ENCODE measurements at places on chromosomes 2 and 18.

DNA sequence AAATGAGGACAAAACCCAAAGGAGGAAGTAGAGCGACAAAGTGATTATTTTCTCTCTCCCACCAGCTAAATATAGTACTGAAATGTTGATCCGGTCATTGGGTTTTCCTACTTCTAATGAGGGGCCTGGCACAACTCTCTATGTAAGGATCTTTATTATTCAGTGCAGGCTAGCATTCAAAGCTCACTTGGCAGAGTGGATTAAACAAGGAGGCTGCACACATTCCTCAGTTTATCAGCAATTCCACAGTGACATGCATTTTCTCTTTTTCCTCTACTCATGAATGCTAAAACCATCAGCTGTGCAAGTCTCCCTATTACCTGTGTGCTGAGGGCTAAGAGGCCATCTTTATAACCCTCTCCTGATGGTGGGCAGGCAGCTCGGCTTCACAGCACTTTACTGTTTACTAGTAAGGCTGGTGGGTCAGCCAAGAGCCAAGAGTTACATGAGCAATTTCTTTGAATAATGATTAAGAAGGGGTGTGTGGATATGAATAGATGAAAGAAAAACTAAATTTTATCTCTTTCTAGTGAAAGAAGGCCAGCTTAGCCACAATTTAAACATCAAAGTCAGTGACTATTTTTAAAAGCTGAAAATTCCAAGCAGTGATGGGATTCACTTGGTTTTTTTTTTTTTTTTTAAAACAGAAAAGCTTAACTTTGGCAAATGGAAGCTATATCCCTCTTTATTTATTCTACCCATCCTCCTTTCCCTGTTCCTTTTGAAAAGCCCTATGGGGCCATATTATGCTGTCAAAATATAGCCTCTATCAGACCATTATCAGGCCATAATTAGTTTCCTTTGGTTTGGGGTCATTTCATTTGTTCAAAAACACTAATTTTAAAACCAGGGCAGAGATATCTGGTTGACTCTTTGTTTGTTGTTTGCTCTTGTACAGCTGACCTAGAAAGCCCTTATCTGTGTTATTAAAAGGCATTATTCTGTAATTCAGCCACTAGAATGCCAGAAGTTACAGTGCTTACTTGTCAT is 111.0 kb downstream of the RBM43 start:
- DNase-seq = no peak

- DNase-seq = no peak
These were observed 31.8 kb downstream of the MEMO1 start for GRCh38 chr2:31979018-31979417.

GRCh38 chr2:135773319-135773718 is 31.7 kb downstream of the UBXN4 start:
- no peak for DNase-seq

- no peak for DNase-seq
These were observed 29.5 kb upstream of the SMAD7 start for GRCh38 chr18:48979944-48980890.

DNA sequence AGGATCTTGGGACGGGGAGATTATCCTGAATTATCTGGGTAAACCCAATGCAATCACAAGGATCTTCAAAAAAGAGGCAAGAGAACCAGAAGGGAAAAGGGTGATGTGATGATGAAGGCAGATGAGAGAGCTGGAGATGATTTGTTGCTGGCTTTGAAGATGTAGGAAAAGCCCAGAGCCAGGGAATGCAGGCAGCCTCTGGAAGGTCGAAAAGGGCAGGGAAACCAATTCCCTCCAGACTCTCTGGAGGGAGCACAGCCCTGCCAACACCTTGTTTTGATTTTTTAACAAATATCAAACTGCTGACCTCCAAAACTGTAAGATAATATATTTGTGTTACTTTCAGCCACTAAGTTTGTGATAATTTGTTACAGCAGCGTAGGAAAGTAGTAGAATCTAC is 48.9 kb upstream of the IL1R2 start:
- DNase-seq = no peak

DNA sequence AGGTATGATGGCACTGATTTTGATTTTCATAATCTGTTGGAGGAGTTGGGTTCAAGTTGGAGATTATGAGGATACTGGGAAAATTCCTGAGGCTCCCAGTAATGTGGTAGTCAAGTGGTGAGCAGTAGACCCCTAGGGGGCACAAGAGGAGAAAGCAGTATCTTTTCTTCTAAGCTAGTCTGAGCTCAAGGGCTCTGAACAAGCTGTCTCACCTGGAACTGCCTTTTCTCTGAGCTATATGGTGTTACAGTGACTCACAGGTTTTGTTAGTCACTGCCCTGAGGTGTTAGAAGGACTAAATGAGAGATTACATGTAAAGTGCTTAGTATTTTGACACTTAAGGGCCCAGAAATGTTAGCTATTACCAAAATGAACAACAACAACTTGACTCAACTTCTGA is 42.2 kb downstream of the CD302 start:
- no peak for DNase-seq

- DNase-seq = peak; percentile 90
These were observed 113.0 kb upstream of the COPS8 start for GRCh38 chr2:236972491-236973342.

GRCh38 chr2:226410247-226410835 is 389.3 kb downstream of the IRS1 start:
- no peak for DNase-seq

- peak; percentile 73 for DNase-seq
These were observed 66.4 kb downstream of the SH3RF3 start for GRCh38 chr2:109195193-109196045.

DNA sequence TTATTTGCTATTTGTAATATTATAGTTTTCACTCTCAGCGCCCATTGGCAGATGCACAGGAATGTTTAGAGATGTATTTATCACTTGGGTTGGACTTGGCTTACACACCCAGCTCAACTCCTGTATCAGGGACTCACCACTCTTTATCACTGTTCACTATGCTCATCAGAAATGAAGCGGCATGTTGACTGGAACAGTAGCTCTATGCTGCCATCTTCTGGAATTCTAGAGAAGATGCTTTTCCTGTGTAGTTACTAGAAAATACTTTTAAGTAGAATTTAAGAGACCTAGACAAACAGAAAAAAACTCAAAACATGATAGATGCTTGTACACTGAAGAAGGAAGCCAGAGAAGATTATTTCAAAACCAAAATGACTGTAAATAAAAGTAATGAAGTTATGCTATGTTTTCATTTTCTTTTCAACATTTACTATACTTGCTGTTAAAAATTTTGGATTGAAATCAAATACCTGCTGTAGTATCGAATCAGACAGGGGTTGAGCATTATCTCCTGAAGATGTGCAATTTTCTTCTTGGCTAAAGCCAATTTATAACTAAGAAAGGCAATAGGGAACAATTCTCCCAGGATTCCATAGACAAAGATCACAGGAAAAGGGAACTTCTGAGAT is 47.4 kb upstream of the NXPH2 start:
- no peak for DNase-seq

- DNase-seq = no peak
These were observed 419.6 kb downstream of the SOX11 start for GRCh38 chr2:6111781-6112261.

GRCh38 chr2:38178119-38178518 is 102.2 kb upstream of the CYP1B1 start:
- DNase-seq = no peak

- no peak for DNase-seq
These were observed 929.9 kb upstream of the FANCL start for GRCh38 chr2:59171019-59171418.

GRCh38 chr2:230877759-230878598 is 13.2 kb downstream of the ITM2C start:
- peak; percentile 85 for DNase-seq

DNA sequence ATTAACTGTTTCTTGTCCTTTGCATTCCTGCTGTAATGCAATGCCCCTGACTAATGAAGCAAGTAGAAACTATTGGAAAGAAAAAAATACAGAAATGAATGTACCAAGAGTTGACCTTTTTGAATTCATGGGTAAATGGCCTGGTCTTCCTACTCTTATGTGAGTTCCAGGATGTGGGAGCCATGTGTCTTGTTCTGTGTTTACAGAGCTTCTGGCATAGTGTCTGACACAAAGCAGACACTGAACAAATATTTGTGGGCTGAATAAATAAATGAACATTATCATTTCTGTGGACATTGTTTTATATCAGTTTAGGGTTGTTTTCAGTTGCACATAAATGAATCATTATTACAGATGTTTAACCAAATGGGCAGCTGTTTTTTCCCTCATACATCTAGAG is 155.5 kb downstream of the CD8B2 start:
- no peak for DNase-seq

DNA sequence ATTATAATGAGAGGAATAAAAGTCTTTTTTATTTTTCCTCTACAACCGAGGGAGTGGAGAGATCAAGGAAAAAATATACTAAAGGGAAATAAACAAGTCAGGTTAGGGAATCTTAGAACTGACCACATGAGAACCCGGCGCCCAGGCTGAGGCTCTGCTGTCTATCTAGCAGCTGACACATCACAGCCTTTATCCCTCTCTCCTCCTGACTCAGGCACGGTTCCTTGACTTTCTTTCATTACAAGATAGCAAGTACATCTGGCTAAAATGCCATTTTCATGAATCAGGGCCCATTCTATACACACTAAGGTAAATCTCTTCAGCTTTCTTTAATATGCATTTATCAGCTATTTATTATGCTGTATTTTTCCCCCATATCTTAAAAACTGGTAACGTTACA is 296.0 kb downstream of the TMX3 start:
- DNase-seq = no peak

GRCh38 chr2:148209603-148210002 is 188.7 kb downstream of the MBD5 start:
- DNase-seq = no peak

- peak; percentile 84 for DNase-seq
These were observed 146.6 kb downstream of the SMAD7 start for GRCh38 chr18:48803951-48804855.

DNA sequence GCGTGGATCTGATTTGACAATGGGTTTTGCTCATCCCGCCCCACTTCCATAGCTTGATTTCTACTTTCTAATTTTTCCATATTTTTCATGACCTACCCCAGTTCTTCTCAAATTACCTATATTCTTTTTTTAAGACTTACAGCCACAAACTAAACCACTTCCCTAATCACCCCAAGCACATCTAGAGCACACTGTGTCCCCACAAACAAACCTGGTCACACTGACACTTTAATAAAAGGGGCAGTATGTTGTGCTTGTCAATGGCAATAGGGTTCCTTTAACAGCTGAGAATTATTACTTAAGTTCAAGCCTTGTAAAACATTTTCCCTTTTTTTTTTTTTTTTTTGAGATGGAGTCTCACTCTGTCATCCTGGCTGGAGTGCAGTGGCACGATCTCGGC is 47.1 kb downstream of the MREG start:
- DNase-seq = no peak

DNA sequence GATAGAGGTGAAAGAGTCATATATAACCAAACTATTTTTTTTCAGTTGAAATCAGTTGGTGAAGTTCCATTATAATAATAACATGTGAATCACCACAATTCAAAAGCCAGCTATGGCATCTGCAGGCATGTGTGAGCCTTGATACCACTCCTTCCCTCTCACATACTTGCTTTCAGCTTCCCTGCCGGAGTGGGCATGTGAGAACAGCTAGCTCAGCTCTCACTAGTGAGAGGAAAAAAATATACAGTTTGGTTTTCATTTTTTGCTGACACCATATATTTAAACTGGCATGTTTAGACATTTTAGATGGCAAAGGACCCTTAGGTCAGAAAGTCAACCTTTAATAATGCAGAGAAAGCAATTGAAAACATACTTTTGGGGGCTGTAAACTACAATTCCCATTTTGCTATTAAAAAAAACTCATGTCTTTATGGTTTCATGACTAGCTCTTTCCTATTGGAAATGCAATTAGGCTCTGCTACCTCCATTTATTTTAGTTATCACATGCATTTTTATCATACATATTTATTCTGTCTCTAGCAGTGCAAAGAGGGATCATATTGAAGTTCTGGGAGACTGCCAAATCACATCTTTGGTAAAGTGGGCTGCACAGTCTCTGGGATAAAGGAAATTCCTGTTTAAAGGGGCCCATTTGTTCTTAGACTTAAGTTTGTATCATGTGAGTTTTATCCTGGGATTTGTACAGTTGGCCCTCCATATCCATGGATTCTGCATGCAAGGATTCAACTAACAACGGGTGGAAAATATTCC is 33.2 kb upstream of the SLC40A1 start:
- DNase-seq = no peak

DNA sequence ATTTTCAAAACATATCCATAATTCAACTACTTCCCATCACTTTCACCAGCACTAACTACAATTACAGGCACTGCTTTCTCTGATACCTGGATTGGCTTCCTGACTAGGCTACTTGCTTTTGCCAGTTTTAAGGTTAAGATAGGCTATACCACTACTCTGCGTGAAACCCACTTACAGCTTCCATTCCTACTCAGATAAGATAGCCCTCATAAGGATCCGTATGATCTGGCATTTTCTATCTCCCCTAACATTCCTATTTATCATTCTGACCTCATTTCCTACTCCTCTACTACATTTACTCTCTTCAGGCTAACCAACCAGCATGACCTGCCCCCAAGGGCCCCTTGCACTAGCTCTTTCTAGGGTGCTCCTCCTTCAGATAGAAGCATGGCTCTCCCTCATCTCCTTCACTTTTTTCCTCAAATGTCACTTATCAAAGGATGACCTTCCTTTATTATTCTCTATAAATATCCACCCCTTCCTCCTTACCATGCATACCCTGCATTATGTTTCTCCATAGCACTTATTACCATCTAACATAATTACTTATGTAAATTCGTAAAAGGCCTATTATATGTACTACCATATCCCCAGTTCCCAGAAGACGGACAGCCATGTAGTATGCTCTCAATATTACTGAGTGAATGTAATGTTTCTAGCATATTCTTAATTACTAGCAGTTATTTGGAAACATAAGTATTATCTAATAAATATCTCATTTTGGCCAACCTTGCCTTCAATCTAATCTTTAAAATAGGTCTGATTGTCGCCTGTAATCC is 4.4 kb downstream of the TIA1 start:
- no peak for DNase-seq

DNA sequence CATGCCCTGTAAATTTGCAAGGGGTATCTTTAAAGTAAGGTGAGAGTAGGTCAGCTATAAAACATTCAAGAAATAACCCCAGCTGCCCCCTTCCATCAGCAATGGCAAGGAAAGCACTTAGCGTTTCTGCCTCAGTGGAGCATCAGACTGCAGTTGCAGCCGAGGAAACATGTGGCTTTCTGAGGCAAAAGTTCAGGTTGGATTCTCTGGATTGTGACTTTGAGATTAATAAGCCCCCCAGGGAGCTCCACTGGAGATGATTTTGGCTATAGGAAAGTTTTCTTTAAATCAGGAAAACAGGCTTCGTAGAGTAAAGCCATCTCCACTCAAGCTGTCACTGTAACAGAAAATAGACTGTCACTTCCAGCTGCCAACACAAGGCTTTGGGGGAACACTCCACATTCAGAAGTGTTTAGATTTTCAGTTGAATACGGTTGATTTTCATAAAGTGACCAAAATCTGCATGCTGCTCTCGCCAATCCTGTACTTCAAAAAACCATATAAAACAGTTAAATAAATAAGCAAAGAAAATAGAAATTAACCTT is 15.3 kb upstream of the RIT2 start:
- DNase-seq = no peak

Measured in mesenteric fat pad (tissue), 1 donor.